ENCODE measurements at places on chromosomes 11 and 22.

DNA sequence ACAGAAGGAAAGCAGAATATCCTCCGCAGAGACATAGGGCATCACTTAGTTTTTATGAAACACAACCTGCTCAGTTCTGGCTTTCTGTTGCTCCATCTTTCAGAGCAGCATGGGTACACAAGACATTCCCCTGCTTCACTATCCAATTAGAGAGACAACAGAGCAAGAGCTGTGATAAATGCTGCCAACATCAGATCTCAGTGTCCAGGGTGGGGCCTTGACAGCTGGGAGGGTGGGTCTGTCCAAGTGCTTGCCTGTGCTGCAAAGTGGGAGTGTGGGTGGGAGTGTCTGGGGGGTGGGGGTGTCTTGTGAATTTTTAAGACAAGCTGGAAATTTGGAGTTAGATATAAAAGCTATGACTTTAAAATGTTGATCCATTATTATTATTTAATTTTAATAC, 369.6 kb downstream of the TENM4 start:
- no peak for DNase-seq

- DNase-seq: no peak
Observed at GRCh38 chr11:102304686-102305085, 12.6 kb upstream of the BIRC3 start.

- no peak for DNase-seq
Observed at GRCh38 chr11:60771879-60772525, 13.1 kb upstream of the MS4A10 start.

DNA sequence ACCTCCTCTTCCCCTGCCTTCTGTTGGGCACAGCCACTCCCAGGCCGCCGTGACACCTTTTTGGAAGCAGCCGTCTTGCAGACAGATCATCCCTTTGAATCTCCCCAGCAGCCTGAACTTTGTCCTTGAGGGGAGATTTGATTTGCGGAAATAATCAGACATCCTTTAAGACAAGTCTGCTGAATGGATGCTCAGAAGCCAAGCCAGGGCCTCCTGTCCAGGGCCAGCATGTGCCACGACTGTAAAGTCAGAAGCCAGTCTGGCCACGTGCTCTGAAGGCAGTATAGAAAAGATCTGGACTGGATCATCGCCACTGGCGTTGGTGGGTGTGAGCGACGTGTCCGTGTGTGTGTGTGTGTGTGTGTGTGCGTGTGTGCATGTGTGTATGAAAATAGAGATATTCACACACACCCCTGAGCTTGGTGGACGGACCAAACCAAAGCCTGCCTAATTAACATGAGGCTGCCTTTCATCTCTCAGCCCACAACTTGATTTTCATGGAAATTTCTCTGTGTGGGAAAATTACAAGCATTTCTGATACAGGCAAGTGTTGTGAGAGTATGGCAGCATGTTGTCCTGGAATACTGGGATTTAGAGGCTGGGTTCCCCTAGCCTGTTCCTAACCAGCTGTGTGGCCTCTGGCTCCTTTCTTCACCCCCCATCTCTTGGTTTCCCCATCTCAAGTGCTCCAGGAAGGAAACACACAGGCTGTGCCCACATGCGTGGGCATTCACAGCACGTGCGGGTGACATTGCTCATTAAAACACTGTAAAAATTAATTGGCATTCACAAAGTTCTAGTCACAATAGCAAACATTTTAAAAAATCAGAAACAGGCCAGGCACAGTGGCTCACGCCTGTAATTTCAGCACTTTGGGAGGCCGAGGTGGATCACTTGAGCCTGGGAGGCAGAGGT, 61.8 kb upstream of the WNT7B start:
- DNase-seq: no peak

DNA sequence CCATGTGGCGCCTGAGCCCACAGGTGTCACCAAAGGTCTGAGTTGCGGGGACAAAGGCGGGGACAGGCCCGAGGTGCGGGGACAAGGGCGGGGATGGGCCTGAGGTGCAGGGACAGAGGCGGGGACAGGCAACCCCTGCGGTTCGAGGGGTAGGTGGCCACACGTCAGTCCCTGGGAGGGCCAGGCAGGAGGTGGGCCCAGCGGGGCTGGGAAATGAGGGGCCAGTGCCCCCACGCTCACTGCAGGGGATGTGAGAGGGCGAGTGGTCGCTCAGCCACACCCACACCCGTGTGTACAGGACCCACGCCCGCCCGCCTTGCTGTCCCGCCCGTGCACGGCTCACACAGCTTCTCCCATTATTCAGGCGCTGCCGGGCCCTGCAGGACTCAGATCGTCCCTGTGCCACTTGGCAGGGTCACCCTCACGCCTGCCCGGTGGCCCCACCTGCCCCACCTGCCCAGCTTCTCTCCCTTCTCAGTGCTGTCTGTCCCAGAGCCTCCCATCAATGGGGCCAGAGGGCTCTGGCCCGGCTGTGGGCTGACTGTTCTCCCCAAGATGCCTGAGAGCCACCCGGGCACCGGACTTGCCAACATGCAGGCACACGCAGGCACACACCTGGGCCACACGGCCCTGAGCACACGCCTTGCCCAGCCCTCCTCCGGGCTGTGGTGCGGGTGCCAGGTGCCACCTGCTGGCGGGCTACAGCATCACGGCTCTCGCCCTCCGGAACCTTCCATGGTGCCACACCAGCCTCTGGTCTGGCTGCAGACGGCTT, 14.2 kb upstream of the MUC6 start:
- DNase-seq: peak; percentile 49

GRCh38 chr11:77203901-77204753, 76.1 kb downstream of the MYO7A start:
- DNase-seq: no peak

DNA sequence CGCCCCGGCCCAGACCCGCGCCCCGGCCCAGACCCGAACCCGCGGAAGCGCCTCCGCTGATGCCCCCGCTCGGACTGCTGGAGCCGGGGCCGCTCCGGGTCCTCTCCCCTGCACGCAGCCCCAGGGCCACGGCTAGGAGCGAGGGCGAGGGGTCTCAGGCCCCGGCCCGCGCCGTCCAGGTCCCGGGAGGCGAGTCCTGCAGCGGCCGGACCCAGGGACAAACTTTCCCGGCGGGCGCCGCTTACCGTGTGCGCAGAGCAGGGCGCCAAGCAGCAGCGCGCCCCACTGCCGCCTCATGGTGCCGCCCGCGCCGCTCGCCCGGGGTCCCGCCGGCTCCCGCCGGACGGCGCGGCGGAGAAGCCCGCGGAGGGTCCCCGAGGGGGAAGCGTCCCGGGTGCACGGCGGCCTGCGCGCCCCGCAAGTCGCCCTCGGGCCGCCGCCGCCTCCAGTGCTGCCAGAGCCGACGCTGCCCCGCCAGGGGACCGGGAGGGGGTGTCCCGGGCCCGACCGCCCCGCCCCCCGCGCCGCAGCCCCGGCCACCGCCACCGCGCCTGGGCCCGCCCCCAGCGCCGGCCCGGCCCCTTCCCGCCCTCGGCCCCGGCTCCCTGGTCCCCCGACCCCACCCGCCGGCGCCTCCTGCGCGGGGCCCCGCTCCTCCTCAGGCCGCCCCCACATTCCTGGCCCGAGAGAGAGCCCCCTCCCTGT, at the start of gene LRP4:
Gene LRP4 (minus strand): TSS at position 468 of the 705 bp plus-strand sequence. CDS start 171 bp downstream, at position 297.
- DNase-seq: no peak

DNA sequence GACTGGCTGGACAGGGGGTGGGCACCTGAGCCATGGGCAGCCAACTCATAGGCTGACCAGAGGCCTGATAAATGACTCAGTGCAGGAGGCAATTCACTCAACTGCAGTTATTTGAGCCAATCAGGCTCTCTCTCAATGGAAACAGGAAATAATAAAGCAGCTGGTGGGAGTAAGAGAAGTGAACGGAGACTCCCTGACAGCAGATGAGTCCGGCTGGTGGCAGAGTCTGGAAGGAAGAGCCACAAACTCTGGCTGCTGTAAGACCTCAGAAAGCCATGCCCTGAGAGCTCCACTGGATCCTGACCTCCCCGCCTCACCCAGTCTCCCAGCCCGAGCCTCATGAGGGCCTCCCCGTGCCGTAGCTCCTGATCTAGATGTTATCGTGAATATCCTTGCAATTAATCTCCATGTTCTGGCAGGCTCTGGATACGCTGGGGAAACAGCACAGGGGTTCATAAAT, 69.8 kb downstream of the TRIM29 start:
- DNase-seq: no peak

DNA sequence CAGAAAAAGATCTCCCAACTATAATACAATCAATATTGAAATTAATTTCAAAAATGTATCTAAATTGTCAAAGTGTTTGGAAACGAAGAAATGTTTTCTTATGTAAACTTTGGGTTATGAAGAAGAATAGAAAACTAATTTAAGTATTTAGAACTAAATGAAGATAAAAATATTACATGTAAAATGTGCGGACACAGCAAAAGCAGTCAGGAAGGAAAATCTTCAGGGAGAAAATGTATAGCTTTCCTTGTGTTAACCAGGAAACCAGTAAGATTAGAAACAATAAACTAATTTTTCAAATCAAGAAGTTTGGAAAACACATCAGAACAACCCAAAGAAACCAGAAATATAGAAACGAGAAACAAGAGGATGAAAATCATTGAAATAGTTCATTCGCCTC, 466.5 kb downstream of the BRD1 start:
- no peak for DNase-seq

GRCh38 chr11:65891219-65892136, 1.0 kb downstream of the CCDC85B start:
- no peak for DNase-seq

- no peak for DNase-seq
Observed at GRCh38 chr11:120750647-120751549, 239.3 kb downstream of the GRIK4 start.

DNA sequence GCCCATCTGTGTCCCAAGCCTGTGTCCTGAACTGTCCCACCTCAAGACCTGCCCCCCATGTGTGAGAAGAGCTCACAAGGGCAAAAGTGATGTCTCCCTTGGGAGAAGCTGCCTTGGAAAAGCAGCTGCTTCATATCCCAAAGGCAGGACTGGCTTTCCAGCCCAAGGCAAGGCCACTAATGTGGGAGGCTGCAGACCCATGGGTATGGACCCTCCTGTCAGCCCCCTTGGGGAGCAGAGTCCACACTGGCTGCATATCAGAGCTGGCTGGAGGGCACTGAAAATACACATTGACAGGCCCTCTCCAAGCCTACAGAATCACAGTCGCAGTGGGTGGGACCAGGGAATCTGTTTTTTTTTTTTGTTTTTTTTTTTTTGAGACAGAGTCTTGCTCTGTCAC, 2.7 kb downstream of the PELI3 start:
- no peak for DNase-seq

GRCh38 chr11:128201801-128202200, 385.6 kb downstream of the ETS1 start:
- no peak for DNase-seq

DNA sequence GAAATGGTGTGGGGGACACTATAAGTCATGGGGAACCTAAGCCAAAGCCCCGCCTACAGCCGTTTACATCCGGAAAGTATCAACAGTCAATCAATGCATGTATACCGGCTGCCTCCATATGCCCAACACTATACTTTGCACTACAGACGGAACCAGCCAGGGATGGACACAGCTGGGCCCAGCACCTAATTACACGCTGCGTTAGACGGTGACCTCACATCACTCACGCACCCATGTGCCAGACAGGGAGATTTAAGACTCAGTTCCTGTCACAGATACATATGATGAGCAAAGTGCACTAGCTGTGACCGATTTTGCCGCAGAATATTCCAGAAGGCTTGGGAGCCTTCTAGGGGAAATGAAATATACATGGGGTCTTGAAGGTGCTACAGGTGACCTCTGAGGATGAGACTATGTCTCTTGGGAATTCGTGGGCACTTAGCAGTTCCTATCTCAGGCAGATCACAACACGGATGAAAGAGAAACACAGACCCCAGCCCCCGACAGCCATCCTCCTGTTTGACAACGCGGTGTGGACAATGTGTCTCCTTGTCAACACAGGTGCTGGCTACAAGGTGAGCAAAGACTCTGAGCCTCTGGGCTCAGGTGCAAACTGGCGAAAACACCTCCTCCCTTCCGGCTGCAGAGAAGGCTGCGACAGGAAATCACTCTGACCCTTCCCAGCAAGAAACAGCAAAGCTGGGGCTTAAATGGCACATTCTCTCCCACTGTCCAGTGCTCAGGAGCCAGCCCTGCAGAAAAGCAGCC, 8.0 kb downstream of the AHNAK start:
- DNase-seq: no peak

GRCh38 chr11:79437278-79437980, 3.4 kb downstream of the TENM4 start:
- no peak for DNase-seq

DNA sequence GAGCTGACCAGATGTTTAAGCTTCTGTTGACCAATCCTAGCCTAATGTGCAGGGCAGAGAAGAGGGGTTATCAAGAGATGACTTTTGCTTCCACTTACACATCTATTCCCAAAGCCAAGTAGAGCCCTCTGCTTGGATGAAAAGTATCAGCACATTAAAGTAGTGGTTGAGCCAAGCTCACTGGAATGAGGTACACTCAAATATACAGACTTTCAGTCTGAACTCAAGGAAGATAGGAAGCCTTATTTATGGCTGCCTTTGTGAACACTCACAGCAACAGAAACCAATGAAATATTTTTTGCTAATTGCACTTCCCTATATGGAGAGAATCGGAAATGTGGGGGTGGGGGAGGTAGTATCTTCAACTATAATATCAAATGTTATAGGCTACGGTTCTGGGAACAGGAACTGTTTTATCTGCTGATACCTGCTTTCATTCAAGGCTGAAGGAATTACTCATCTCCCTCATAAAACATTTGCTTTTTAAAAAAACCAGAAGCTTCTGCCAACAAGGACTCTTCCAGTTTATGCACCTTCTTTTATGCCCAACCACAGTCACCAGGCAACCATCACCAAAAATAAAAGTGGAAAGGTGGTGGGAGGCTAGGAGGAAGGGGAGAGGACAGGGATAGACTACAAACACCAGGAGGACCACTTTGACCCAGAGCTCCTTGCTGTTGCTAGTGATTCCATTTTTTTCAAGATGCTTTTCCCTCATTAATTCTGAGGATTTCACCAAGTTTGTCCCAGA, 91.2 kb downstream of the CLPB start:
- no peak for DNase-seq

- no peak for DNase-seq
Observed at GRCh38 chr11:15101072-15101709, 13.5 kb upstream of the INSC start.

- no peak for DNase-seq
Observed at GRCh38 chr11:84471501-84471900, 1155.6 kb downstream of the DLG2 start.

DNA sequence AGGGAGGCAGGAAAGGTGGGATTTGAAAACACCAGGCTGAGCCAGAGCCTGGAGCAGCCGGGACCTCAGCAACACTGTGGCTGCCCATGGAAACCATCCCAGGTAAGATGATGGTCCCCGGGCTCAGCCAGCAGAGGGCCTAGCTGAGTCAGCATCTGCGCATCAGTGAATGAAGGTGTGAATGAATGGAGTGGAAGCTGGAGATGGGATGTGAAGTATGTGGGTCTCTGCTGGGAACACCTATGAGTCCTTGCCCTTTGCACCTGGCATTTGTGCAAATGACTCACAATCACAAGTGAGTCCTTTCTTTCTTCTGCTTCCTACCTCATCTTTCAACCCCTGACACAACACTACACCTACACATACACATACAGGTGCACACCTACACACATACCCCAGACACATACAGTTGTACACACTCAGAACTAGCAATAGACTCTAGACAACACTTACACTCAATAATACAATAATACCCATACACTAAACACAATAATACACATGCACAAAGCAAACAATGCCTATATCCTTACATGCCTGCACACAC, 62.8 kb upstream of the PRDM11 start:
- DNase-seq: no peak

Measured in activated naive CD4-positive, alpha-beta T cell (primary cell).